Common myeloid progenitor, CD34-positive (primary cell): ENCODE measurements at places on chromosomes 12 and 14.

GRCh38 chr12:76920172-76921099 lies 41.6 kb upstream of the CSRP2 start:
- DNase-seq: peak; percentile 33

- no peak for DNase-seq
These were observed 150.4 kb downstream of the KSR2 start for GRCh38 chr12:117818400-117818799.

DNA sequence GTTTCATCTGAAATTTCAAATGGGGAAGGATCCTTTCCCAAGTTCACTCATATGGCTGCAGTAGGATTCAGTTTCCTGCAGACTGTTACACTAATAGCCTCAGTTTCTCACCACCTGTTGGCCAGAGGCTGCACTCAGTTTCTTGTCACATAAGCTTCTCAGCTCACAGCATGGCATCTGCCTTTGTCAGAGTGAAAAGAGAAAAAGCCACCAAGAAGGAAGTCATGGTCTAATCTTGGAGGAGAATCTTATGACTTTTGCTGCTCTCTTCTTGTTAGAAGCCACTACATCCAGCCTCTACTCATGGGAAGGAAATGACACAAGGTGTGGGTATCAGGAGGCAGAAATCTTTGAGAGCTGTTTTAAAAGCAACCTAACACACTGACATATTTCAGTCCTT lies 39.4 kb upstream of the BTG1 start:
- DNase-seq: peak; percentile 31

DNA sequence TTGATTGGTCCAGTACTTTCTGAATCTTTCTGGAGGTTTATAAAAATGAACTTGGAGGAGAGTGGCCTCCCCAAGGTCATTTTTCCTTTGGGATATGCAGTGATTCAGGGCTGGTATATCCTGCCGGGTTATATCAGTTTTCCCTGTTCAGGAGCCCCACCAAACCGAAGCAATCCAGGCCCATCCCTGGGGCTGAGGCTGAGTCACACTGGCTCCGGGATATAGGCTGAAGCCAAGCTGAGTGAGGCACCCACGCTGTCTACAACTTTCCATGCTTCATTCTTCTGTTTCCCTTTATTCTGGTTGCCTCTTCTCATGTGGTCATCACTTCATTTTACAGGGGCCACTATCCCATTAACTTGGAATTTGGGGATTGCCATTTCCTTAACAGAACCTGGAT lies 3.4 kb downstream of the SSPN start:
- no peak for DNase-seq

GRCh38 chr12:77124767-77125166 lies 59.4 kb upstream of the E2F7 start:
- no peak for DNase-seq

DNA sequence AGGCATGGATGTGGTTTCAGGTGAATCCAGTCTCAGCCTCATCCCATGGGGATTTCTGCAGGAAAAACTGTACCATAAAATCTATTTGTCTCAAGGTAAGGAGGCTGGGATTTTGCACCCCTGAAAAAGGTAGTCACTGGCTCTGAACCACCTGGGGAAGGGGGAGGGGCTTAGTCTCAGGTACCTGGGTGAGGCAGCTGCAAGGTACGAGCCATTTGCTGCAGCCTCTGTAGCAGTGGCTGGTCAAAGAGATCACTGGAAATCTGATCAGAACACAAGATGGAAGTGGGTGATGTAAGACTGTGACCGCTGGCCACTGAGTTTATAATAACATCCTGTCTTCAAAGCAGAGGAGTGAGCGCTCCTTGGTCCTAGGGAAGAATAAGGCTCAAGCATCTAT lies 209.9 kb upstream of the NOS1 start:
- no peak for DNase-seq

DNA sequence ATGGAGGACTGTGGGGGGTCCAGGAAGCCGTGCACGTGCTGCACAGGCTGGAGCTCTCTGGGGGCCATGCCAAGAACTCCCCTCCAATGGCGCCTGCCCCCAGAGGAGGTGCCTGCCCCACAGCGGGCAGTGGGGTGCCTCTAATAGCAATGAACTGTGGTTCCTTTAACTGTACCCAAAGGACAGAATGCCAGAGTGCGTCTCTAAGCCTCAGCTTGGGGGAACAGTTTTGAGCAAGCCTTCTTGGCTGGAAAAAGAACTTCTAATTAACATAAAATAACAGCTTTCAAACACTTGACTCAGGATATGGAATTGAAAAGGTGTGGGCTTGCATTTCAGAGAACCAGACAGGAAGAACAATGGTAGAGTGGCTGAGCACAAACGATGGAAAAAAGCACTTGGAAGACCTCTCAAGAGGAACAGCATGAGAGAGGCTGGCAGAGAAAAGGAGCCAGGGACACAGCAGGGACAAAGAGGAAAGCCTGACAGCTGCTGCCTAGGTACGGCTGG lies 195.6 kb downstream of the TTC7B start:
- DNase-seq: no peak

DNA sequence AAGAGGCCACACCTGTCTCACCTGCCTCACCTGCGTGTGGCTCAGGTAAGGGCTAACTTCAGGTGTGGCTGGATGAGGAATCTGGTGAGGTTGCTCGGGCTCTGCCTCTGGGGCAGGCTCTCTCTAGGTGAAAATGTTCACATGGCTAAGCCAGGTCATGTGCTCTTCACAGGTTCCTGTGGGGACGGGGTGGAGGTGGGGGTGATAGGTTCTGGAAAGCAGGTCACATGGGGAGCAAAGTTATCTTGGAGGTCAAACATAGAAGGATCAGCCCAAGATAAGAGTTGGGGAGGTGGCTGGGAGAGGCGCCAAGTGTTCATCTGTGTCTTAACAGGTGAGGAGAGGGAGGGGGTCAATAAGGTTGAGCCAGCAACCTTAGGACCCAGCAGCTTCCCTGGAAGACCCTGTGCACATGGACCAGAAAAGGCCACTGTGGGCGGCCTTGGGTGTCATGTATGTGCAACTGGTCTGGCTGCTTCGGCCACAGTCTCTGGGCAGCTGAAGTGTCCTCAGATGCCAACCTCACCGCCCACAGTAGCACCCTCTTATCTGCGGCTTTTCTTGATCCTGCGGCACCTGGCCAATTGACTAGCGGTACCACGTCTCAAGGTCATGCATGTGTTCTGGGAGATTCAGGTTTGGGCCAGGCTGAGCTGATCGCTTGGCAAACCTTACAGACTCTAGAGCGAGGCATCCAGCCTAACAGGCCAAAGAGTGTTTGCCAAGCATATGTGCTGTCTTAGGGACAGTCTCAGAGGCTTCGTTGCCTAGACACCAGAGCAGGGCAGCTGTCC lies 60.5 kb downstream of the CACNA1C start:
- no peak for DNase-seq

DNA sequence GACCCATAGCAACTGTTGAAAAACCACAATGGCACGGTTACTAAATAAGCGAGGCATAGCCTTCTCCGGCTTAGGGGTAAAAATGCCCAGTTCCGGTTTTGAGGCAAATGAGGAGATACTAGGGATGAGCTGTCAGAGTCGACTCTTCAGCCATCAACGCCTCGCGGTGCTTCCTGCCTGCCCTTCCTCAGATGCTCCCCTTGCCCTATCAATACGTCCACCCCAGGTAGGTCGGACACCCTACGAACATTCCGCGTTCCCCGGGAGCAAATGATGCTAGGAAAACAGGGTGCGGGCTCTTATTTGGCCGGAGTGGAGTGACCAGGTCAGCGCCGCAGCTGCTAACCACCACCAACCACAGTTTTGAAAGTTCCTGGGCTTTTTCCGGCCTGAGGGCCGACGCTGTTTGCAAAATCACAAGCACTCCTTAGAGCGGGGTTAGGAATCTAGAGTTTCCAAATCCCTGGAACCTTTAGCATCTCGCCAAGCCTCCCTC lies 1.2 kb downstream of the SRSF9 start:
- no peak for DNase-seq
